T47D (cell line): ENCODE measurements at places on chromosomes 5 and 9.
A peak's percentile ranks its signal among the peaks of the same experiment; 100 is the strongest.

GRCh38 chr5:125679522-125679921 is 743.7 kb upstream of the GRAMD2B start:
- no peak for DNase-seq

- no peak for DNase-seq
Measured at GRCh38 chr9:89508951-89509615, 11.2 kb upstream of the SEMA4D start.

DNA sequence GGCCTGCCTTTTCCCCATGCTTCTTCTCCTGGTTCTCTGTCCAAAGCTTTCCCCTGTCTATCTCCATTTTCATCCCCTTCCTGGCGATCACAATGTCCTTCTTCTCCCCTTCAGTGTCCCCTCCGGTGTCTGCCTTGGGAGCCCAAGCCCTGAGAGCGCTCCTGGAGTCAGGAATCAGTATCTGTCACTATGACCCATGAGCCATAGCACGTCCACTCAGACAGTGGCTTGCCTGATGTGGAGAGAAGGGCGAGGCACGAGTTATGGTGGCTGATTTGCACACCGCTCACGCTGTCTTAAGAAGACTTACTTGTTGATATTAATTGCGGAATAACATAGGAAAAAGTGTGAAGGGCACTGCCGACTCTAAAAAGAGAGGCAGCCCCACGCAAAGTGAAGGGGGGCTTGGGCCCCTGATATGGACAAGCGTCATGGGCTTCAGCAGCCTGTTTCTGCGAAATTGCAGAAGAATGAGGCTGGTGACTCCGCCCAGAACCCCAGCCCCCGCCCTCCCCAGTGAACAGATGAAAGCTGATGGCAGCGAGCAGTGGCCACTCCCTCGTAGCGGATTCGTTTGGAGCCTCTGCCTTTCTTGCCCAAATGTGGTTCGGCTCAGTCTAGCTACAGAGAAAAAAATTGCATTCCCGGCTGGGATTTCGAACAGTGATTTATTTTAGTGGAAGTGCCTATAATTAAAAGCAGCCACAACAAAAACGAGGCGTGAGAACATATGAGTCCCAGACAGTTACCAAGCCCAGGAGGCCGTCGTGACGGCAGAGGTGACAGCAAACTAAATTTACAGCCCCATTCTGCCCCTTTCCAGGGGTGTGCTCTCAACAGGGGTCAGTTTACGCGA is 149.8 kb downstream of the ICE1 start:
- no peak for DNase-seq

DNA sequence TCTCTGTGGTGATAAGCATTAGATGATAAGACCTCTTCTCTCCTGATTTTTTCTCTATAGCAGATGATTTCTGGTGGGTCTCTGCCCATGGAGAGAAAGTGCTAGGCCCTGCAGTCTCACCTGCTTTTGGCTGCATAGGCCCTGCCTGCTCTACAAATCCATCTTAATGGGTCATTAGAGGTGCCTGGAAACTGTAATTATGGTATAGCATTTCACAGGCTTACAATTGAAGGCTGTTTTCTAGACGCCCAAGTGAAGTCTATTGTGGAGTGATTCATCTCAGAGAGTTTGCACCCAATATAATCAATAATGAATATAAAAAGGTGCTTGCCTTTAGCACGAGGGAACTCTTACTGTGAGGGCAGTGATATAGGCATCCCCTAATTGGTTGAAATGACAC is 33.8 kb downstream of the NEUROG1 start:
- no peak for DNase-seq

DNA sequence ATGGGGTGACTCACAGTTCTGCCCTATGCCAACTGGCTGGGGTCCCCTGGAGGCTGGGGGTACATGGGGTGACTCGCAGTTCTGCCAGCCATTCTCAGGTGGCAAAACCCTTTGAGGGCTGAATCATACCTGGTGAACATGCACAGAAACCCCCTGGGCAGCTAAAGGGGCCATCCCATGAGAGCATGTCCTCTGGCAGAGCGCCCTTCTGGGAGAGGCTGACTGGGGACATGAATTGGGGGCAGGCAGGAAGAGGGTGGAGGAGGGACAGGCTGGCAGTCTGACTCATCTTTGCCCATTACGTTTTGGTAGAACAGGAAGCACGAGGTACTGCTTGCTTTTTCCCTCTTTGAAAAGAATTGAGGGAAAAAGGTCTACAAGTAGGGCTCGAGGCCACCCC is 16.7 kb downstream of the TRAF1 start:
- DNase-seq: no peak

DNA sequence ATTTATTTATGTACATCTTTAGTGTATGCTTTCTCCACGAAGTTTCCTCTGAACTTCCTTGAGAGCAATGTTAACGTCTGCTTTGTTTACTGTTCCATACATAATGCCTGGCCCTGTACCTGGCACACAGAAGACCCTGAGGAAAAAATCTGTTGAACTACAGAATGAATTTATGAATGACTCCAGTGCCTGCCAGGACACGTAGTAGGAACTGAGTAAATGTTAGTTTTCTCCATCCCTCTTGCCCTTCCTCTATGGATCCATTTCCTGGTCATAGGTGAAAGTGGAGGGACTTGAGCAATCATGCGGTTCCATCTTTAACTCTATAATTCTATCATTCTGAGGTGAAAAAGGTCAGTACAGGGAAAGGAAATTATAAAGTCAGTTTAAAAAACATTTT is 117.7 kb downstream of the MAPKAP1 start:
- peak; percentile 57 for DNase-seq

DNA sequence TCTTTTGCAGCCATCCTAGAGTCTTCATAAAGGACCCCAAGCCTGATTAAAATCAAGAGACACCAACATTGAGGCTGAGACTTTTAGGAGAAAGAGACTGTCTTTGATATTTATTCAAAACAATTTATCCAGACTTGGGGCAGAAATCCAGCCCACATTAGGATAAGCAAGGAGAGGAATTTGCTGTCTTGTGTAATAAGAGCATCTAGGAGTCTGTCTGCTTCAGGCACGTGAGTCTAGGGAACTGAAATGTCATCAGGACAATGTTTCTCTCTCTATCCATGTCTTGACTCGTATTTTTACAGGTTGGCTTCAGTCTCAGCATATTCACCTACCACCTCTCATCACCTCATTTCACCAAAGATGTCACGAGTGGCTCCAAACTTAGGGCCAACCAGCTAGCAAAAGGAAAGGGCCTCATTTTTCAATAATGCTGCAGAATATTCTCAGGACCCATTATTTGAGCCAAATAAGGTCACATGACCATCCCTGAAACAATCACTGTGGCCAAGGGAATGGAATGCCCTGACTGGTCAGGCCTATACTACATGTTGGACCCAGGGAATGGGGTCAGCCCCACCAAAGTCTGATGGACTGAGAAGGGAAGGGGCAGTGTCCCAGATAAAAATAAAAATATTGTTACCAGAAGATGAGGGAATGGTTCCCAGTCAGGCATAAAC is 70.3 kb upstream of the SAP30L start:
- no peak for DNase-seq

GRCh38 chr9:14173713-14174112 is 140.2 kb downstream of the NFIB start:
- DNase-seq: no peak

- DNase-seq: no peak
Measured at GRCh38 chr5:76861612-76862011, 11.8 kb downstream of the S100Z start.

- no peak for DNase-seq
Measured at GRCh38 chr5:17183831-17184230, 33.6 kb upstream of the BASP1 start.

GRCh38 chr9:79578891-79579290 is 7.1 kb downstream of the TLE4 start:
- no peak for DNase-seq

DNA sequence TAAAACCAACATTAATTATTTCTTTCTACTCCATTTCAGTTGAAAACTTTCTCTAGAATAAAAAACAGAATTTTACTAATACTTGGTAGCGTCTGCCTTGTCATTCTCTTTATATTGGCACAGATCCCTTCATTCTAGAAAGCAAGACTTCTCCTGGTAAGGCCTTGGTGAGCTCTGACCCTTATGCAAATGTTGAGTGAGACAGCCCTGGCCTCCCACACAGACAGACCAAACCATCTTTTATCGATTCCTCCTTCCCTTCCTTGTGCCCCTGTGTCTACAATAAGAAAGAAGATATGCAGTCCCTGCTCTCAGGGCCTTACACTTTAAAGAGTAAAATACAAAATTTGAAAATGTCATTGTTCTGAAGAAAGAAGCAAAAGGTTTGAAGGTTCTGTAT is 262.2 kb downstream of the EFNA5 start:
- no peak for DNase-seq

DNA sequence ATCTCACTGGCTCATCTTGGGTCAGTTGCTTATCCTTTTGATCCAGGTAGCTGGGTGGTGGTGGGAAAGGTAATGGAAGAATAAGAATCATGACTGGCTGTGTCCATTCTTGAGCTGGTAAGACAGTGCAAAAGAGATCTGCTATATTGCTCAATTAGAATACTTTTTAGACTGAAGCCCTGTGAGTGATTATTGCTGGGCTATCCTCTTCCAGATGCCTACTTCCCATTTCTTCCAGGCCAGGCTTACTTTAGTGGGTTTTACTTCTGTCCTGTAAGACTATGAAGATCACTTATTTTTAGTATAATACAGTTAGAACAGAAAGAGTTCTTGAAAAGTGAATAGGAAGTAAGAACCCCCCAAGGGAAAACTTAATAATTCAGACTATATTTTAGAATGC is 7.2 kb downstream of the MARCHF6 start:
- no peak for DNase-seq

DNA sequence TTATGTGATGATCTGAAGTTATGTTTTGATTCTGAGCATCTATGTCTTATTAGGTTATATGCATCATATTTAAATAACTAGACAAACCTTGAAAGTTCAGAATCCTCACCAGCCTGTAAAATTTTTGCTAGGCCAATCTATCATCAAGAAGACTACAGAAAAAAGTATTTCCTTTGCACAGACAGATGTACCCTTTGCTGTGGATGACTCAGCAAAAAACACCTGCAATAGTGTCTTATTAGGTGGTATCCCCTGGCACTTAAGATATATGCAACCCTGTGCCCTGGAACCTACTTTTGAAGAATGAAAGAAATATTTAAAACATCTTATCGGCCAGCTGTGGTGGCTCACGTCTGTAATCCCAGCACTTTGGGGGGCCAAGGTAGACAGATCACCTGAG is 130.6 kb downstream of the SLF1 start:
- no peak for DNase-seq

DNA sequence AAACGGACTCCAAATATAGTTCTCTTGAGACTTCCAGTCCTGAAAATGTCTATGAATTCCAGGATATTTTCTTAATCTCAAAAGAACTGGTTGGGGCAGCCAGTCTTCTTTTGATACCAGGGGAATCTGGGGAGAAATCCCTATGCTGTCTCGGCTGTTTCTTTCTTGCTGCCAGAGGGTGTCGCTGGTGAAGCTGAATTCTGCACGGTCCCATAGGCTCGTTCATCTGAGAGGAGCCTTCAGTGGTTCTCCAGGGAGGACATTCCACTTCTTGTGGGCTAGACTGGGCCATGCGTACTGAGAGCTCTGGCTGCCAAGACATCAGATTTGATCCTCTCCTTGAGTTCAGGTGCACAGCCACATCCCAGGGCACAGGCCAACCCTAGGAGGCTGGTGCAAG is 155.0 kb upstream of the CLINT1 start:
- DNase-seq: peak; percentile 30

GRCh38 chr5:58454025-58454424 is 5.9 kb downstream of the PLK2 start:
- no peak for DNase-seq

DNA sequence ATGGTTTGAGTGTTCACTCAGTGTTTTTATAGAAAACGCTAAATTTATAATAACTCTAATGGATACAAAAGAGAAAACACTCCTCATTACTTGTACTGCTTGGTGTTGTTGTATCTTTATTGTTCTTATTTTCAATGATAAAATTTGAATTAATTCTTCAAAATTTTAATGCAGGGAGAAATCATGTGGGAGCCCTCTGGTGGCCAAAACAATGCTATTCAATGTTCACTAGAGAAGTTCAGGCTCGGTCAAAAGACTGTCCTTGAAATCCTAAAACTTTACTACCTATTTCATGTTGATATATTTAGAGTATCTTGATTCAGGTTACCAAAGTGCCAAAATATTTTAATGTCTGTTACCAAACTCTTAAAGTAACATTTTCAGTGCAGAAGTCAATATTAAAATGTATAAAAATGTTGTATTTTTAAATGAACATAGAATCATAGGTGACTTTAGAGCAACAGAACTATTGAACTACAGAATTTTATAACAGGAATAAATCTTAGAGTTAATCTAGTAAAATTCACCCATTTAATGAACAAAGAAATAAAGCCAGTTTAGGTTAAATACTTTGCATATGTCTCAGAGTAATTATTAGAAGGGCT is 1259.8 kb downstream of the PTPRD start:
- DNase-seq: peak; percentile 23

DNA sequence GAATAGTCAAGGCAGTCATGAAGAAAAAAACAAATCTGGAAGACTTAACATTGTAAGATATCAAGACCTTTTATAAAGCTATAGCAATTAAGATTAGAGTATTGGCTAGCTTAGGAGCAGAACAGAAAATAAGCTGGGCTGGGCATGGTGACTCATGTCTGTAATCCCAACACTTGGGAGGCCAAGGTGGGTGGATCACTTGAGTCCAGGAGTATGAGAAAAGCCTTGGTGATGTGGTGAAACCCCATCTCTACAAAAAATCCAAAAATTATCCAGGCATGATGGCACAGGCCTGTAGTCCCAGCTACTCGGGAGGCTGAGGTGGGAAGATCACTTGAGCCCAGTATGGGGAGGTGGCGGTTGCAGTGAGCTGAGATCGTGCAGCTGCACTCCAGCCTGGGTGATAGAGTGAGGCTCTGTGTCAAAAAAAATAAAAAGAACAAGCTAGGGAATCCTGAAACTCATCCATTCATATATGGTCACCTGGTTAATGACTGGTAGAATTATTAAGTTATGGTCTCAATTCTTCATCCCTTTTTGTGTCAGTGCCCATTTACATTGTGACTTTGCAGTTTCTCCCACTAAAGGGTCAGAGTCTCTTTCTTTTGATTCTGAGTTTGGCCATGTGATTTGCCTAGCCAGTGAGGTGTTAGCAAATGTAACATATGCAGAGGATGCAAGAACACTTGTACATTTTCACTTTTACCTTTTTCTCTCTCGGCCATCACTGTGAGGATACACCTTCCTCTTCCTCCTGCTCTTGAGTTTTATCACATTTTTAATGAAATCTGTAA is 144.6 kb upstream of the SGCD start:
- DNase-seq: no peak

DNA sequence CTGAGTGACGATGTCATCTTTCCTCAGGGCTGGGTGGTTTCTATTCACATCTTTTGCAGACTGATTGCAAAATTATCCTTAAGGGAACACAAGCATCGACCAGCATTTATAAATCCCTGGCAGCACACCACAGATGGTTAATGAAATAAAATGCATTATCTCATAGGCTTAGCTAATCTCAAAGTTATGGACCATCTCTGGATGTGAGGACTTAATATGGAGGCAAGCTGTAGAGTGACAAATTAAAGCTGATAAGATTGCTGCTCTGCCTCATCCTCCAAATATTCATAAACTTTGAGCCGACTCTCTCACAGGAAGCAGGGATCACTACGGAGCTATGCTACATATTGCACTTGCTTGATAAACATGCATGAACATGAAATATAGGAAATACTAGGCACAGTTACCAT is 663.2 kb upstream of the RGMB start:
- DNase-seq: no peak

GRCh38 chr5:174725991-174726601 is 1.7 kb downstream of the MSX2 start:
- DNase-seq: no peak

GRCh38 chr9:21837501-21837900 is 35.1 kb downstream of the MTAP start:
- DNase-seq: no peak

GRCh38 chr9:129177791-129178567 is at the start of gene IER5L:
Gene IER5L (minus strand): TSS chr9:129178261. CDS start chr9:129178052, 209 bp downstream.
- peak; percentile 100 for DNase-seq
